ENCODE measurements at places on chromosomes 1 and 21. TPM values are rescaled to one million over a fixed set of nuclear protein-coding genes. Genes with fewer than 3 reads are reported as not detected.
A peak's percentile ranks its signal among the peaks of the same experiment; 100 is the strongest.

DNA sequence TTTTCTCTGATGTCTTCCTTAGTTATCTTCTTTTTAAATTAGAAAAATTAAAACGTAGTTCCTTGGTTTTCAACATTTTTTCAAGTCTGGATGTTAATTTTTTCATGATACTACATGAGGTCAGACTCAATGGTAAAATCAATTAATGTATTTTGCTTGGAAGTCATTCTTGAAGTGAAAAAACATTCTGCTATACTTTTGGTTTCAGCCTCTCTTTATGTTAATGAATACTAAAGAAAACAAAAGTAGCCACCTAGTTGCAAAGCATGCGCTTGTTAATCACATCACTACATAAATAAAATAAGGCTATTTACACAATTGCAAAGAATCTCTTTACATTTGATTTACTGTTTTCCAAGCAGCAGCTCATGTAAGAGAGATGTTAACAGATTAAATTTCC lies 170.4 kb downstream of the LIPI start:
- no peak for DNase-seq
- H3K27ac ChIP-seq, result no peak overlapping the region
- H3K4me3 ChIP-seq, result no peak overlapping the region
- no peaks in the 10 kb centered on the region for H3K36me3 ChIP-seq

GRCh38 chr1:51960262-51960661 lies 30.2 kb downstream of the RAB3B start:
- H3K27ac ChIP-seq, result no peak overlapping the region
- peaks cover 3% of the 10 kb centered on the region for H3K27me3 ChIP-seq
- H3K36me3 ChIP-seq, result no peaks in the 10 kb centered on the region
- H3K4me1 ChIP-seq, result no peaks in the 10 kb centered on the region
- no peak for DNase-seq
- no peak overlapping the region for H3K4me3 ChIP-seq

DNA sequence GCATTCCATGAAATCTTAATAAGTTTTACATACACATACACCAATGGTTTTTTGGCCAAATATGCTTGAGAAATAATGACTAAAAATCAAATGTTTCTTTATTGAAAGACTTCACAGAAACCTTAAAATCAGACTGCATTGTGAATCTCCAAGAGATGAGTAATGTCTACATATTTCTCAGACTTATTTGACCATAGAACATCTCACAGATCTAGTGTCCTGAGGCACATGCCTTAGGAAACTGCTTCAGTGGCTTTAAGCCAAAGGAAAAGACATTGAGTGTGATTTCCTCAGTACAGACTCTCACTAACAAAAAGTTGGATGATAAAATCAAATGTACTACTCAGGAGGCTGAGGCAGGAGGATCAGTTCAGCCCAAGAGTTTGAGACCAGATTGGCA lies 6.2 kb upstream of the C1orf105 start:
- no peaks in the 10 kb centered on the region for H3K36me3 ChIP-seq
- no peaks in the 10 kb centered on the region for H3K4me1 ChIP-seq
- DNase-seq, result no peak
- H3K4me3 ChIP-seq, result no peak overlapping the region

DNA sequence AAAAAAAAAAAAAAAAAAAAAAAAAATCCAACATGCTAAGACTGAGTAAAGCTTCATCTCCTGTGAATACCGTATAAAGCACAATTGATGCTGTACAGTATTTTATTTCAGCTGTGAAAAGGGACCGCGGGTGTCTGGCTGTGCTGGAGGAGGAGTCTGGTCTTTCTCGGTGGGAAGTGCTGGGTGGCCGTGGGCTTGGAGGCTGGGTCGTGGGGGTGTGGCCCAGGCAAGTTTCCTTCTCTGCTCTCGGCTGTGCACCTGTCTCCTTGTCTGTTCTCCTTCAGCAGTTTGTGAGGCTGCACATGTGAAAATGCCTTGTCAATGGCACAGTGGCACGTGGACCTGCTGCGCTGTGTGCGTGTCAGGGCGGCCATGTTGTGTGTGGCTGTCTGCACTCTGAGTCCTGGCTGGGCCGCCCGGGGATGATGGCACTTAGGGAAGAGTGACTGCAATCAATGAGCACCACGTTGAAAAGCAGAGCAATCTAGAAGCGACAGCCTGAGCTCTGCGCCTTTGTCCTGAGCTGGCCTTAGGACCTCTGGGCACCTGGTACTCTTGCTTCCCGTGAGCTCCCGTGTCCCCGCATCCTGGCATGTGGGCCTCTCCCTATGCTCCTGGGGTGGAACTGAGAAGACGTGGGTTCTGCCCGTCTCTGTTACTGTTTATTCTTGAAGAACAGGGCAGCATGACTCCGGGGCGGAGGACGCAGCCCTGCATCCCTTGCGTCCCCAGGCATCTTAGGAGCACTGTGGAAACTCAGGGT lies 14.5 kb downstream of the AGPAT3 start:
- H3K4me1 ChIP-seq, result peaks cover 40% of the 10 kb centered on the region
- no peak overlapping the region for H3K4me3 ChIP-seq
- no peaks in the 10 kb centered on the region for H3K27me3 ChIP-seq
- no peak overlapping the region for H3K27ac ChIP-seq
- DNase-seq, result no peak

GRCh38 chr1:55156093-55156492 lies 59.1 kb downstream of the USP24 start:
- no peak overlapping the region for H3K27ac ChIP-seq
- H3K4me1 ChIP-seq, result peaks cover 17% of the 10 kb centered on the region

- no peak for DNase-seq
- no peak overlapping the region for H3K4me3 ChIP-seq
- H3K36me3 ChIP-seq, result no peaks in the 10 kb centered on the region
- H3K4me1 ChIP-seq, result no peaks in the 10 kb centered on the region
These were observed 68.9 kb upstream of the TSPAN2 start for GRCh38 chr1:115158181-115158580.

GRCh38 chr21:42695697-42696380 lies 42.4 kb downstream of the PDE9A start:
- no peak for DNase-seq
- H3K27me3 ChIP-seq, result no peaks in the 10 kb centered on the region
- H3K4me3 ChIP-seq, result no peak overlapping the region
- H3K4me1 ChIP-seq, result no peaks in the 10 kb centered on the region
- no peaks in the 10 kb centered on the region for H3K36me3 ChIP-seq

DNA sequence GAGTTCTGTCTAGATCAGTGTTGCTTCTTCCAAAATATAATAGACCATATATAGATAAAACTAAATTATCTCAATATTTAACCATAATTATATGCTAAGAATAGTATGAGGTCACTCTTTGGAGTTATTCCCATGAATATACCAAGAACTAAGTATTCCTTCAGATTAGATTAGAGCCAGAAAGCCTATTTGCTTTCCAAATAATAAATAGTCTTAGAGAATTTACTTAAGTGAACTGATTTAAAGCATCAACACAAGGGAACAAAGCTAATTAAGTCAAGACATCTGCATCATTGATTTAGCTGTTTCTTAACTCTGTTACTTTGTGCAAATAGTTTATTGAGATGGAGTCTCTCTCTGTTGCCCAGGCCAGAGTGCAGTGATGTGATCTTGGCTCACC lies 35.7 kb downstream of the FNBP1L start:
- H3K4me1 ChIP-seq, result no peaks in the 10 kb centered on the region
- no peak overlapping the region for H3K27ac ChIP-seq
- H3K36me3 ChIP-seq, result no peaks in the 10 kb centered on the region
- no peak overlapping the region for H3K4me3 ChIP-seq
- no peak for DNase-seq

GRCh38 chr1:196160066-196160795 lies 448.0 kb downstream of the KCNT2 start:
- no peak overlapping the region for H3K27ac ChIP-seq
- H3K27me3 ChIP-seq, result no peaks in the 10 kb centered on the region
- DNase-seq, result no peak

DNA sequence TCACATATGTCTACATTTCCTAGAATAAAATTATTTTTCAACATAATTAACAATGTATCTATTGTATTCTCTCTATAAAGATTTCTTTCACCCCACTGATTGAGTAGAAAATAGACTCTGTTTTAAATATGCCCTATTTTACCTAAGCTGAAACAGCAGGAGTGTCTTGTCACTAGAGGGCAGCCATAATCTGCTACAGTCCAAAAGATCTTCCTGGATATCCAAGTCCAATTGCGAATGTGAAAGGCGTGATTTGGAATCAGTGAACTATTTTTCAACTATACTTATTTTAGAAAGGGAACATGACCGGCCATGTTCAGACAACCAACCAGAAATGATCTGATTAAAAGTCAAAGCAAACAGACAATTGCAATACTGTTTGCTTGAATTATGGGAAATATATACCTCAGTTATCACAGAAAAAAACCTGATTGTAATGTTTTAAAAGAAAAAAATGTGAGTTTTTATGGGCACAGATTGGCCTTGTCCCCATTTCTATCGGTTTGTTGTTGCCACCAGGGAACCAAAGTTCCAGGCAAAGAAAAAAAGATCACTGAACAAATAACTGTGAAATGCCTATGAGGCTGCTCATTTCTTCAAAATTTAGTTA lies 1211.0 kb upstream of the ADGRL4 start:
- no peak overlapping the region for H3K4me3 ChIP-seq
- H3K36me3 ChIP-seq, result no peaks in the 10 kb centered on the region
- DNase-seq, result no peak
- no peaks in the 10 kb centered on the region for H3K4me1 ChIP-seq

DNA sequence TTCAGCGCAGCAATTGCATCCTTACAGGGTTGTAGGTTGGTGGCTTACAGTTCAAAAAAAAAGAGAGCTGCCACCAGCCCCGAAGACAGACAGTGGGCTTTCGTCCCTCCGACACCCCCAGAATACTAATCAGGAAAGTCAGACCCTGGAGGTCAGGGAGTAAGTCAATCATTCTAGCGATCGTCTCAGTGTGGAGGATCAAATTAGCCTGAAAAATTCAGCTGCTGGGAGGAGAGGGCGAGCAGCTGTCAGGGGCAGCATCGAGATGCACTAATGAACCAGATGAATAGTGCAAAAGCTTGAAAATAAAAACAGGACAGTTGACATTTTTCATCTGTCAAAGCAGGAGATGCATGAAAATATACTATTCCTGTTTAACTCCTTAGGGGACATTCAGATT lies 138.4 kb downstream of the NEK7 start:
- H3K27me3 ChIP-seq, result no peaks in the 10 kb centered on the region
- peaks cover 4% of the 10 kb centered on the region for H3K4me1 ChIP-seq
- no peak for DNase-seq
- no peak overlapping the region for H3K27ac ChIP-seq

GRCh38 chr1:159938905-159939677 lies 6.3 kb downstream of the IGSF9 start:
- H3K4me3 ChIP-seq, result no peak overlapping the region
- no peaks in the 10 kb centered on the region for H3K27me3 ChIP-seq
- H3K4me1 ChIP-seq, result peaks cover 15% of the 10 kb centered on the region
- no peak for DNase-seq

DNA sequence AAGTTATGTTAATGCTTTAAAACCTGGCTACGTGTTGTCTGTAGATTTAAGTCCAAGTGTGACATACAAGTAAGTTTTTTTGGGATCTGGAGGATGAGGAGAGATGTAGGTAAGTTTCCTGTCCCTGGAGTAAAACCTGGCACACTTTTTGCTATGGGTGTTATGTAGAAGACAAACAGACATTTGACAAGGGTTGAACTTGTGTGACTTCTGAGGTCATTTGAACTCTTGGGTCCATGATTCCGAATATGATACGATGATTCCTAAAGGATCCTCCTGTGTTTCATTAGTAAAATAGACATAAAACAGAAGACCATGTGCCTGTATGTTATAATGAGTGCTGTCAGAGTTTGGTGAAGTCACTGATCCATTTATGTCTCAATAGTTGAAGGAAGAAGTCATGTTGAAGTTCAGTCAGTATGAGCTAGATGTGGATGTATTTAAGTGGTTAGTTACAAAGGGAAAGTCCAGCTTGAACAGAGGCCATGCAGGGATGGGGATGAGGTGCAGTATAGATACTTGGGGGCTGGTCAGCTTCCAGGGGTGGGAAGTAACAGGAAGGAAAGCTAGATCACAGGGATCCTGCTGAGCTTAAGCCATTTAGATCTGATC lies 44.3 kb downstream of the ARID1A start:
- peak overlapping the region; percentile 66 for H3K27ac ChIP-seq
- no peaks in the 10 kb centered on the region for H3K27me3 ChIP-seq

GRCh38 chr1:214303141-214303930 lies 22.4 kb downstream of the SMYD2 start:
- no peaks in the 10 kb centered on the region for H3K27me3 ChIP-seq
- no peaks in the 10 kb centered on the region for H3K4me1 ChIP-seq
- DNase-seq, result no peak
- no peak overlapping the region for H3K4me3 ChIP-seq

DNA sequence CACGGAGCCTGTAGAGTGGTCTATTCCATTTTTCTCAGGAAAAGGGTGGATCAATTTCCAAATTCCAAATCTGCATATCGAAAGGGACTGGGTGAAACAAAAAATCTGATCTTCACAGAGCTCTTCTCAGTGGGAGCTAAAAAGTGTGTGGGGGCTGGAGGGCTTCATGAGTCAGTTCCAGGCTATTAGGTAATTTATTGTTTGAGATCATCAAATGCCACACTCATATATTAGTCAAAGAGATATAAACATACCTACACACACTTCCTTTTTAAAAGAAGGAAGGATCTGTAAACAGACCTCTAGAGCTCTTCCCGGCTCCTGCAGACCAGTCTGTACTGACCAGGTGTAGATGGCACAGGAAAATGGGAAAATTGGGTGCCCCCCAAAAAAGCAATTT lies 175.4 kb downstream of the ZBTB18 start:
- no peak for DNase-seq
- H3K27me3 ChIP-seq, result no peaks in the 10 kb centered on the region
- H3K36me3 ChIP-seq, result no peaks in the 10 kb centered on the region
- no peaks in the 10 kb centered on the region for H3K4me1 ChIP-seq

GRCh38 chr1:81733480-81733879 lies 67.3 kb upstream of the ADGRL2 start:
- no peaks in the 10 kb centered on the region for H3K4me1 ChIP-seq
- DNase-seq, result no peak
- H3K36me3 ChIP-seq, result no peaks in the 10 kb centered on the region
- H3K4me3 ChIP-seq, result no peak overlapping the region
- no peak overlapping the region for H3K27ac ChIP-seq
- H3K27me3 ChIP-seq, result no peaks in the 10 kb centered on the region

- H3K4me1 ChIP-seq, result no peaks in the 10 kb centered on the region
- H3K4me3 ChIP-seq, result no peak overlapping the region
- H3K27me3 ChIP-seq, result no peaks in the 10 kb centered on the region
- H3K27ac ChIP-seq, result no peak overlapping the region
These were observed 14.0 kb upstream of the SARS1 start for GRCh38 chr1:109199710-109200109.

- H3K27me3 ChIP-seq, result no peaks in the 10 kb centered on the region
- no peak overlapping the region for H3K4me3 ChIP-seq
- no peak overlapping the region for H3K27ac ChIP-seq
- H3K4me1 ChIP-seq, result peaks cover 7% of the 10 kb centered on the region
- no peaks in the 10 kb centered on the region for H3K36me3 ChIP-seq
- DNase-seq, result no peak
These were observed 7.0 kb upstream of the PLEKHA6 start for GRCh38 chr1:204366759-204367158.

GRCh38 chr1:210899676-210900075 lies 234.3 kb downstream of the KCNH1 start:
- H3K36me3 ChIP-seq, result no peaks in the 10 kb centered on the region
- H3K4me1 ChIP-seq, result no peaks in the 10 kb centered on the region
- peaks cover 6% of the 10 kb centered on the region for H3K27me3 ChIP-seq
- no peak overlapping the region for H3K4me3 ChIP-seq
- no peak overlapping the region for H3K27ac ChIP-seq

GRCh38 chr1:243523766-243524165 lies 267.9 kb downstream of the SDCCAG8 start:
- H3K4me3 ChIP-seq, result no peak overlapping the region
- H3K27me3 ChIP-seq, result no peaks in the 10 kb centered on the region
- H3K36me3 ChIP-seq, result no peaks in the 10 kb centered on the region

The AQP10 gene
- total RNA-seq, result 0.81 TPM

The NBPF3 gene
- 2.9 TPM for total RNA-seq

The KRTAP11-1 gene
- total RNA-seq, result not detected

The GNAT2 gene
- total RNA-seq, result not detected

The ROR1 gene
- not detected for total RNA-seq

The NPPB gene
- total RNA-seq, result not detected
